AG04450 (cell line): ENCODE measurements at places on chromosomes 11 and 22.

DNA sequence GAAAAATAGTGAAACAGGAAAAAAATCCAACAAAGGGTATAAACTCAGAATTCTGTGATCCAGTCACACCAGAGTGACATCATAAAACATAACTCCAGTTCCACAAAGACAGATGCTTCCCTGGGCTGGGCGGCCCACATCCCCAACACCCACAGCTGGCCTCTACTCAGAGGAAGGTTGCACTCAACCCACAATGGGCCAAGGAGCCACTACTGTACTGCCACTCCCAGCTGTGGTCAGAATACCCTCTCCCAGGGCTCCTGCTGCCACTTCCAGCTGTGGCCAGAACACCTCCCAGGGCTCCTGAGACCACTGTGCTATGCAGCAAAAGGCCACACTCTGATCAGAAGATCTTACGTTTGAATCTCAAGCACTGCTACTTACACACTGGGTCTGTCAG is 18.3 kb downstream of the SMCO4 start:
- DNase-seq: no peak

- no peak for DNase-seq
Observed at GRCh38 chr11:44979543-44980399, 29.1 kb upstream of the TP53I11 start.

DNA sequence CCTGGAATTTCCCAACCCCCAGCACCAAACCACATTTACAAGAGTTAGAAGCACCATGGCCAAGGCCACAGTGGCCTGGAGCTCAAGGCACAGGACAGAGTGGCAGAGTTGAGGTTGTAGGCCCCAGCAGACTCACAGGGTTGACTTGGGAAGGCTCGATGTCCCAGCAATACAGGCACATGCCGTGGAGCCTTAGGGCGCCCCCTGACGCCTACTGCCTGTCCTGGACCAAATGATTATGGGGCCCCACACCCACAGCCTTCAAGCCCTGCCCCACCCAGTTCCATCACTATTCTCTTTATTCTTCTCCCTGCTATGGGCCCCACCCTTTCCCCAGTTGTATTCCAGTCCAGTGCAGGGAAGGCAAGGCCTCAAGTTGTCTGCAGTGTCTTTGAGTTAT is at the start of gene CCDC179:
Gene CCDC179, minus strand, starts transcription at position 234 of the 400 bp plus-strand sequence. Its CDS starts 53 bp downstream, at position 181.
- no peak for DNase-seq

DNA sequence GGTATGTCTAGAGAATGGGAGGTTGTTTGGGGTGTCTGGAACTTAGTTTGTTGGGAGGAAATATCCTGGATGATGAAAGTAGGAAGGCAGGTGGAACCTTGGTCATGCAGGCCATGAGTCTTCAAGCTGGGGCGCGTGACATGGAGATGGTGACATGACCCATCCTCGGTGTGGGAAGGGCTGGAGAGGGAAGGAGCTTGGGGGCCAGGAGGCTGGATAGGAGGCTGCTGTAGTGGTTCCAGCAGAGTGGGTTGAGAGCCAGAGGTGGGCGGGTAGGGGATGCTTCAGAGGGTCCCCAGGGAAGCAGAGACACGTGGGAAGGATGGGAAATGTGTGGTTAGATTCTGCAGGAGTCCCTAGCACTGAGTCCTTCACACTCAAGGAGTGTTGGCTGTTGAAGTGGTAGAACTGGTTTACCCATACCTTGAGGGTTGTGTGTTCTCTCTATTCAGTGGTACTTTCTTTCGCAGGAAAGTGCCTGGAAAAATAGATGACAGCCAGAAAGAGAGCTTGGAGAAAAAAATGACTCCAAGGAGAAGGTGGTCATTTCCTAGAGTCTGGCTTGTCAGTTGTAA is 56.8 kb downstream of the LDLRAD3 start:
- no peak for DNase-seq
